ENCODE measurements at places on chromosomes 2 and 18.

GRCh38 chr2:200609028-200609614 is 23.3 kb downstream of the AOX1 start:
- no peak for DNase-seq

GRCh38 chr2:30470426-30470825 is 23.4 kb downstream of the LCLAT1 start:
- DNase-seq: no peak

DNA sequence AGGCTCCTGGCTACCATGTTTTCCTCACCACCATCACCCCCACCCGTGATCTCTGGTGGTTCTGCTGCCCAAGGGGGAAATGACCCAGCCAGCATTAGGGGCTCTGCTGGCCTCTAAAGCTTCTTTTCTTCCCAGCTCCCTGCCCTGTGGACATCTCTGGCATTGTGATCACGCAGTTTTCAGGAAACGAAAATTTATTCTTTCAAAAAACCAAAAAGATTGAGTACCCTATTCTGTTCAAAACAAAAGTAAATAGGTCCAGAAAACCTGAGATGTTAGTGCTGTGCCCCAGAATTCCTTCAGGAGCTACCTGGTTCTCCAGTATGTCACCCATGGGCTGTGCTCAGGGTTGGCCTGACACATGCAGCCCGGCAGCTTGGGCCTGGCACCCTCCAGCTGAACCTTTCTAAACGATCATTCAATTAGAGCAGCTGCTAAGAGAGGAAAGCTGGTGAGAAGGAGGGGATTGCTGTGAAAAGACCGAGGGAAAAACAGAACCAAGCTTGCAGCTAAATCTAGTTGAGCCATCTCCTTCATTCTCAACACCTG is 157.5 kb downstream of the MGAT5 start:
- no peak for DNase-seq

GRCh38 chr2:142241016-142241415 is 110.2 kb upstream of the LRP1B start:
- DNase-seq: no peak

GRCh38 chr18:79030680-79031079 is 38.5 kb upstream of the ATP9B start:
- no peak for DNase-seq
